ENCODE measurements at places on chromosomes 11 and 22. TPM values are rescaled to one million over a fixed set of nuclear protein-coding genes. Genes with fewer than 3 reads are reported as not detected.

- DNase-seq, result no peak
Measured at GRCh38 chr11:61418136-61418535, 11.6 kb downstream of the CPSF7 start.

- no peak for DNase-seq
Measured at GRCh38 chr11:64084951-64085710, 49.4 kb downstream of the FLRT1 start.

DNA sequence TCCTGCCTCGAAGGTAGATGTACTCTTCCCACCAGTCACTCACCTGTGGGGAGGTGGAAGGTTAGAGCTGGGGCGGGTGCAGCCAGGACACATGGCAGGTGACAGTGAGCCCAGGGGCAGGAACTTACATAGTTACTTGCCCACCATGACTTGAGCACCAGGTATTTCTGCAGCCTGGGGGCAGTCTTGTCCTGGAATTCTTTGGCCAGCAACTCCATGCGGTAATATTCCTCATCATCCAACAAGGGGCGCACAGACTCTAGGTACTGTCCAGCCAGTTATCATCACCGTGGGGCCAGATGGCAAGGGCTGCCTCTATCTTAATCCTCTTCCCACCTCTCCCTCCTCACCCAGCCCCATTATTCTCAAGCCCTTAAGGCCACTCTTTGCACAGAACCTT lies 2.2 kb downstream of the CPT1B start:
- DNase-seq, result no peak

GRCh38 chr11:70080763-70081162 lies 2.6 kb downstream of the ANO1 start:
- DNase-seq, result no peak

DNA sequence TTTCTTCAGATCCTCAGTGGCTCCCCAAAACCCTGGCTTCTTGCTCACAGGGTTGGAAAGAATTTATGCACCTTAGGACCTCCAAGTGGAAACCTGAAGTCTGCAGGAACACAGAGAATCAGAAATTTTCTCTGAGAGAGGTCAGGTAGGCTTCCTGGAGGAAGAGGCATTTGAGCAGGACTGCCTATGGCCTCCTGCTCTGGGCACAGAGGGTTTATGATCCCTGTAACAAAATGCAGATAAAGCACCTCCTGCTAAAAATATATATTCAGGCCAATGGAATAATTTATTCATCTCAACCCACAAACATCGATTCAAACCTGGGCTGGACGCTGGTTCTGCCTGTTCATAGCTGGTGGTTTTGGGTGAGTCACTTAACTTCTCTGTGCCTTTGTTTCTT lies 68.1 kb upstream of the FGF3 start:
- DNase-seq, result no peak

DNA sequence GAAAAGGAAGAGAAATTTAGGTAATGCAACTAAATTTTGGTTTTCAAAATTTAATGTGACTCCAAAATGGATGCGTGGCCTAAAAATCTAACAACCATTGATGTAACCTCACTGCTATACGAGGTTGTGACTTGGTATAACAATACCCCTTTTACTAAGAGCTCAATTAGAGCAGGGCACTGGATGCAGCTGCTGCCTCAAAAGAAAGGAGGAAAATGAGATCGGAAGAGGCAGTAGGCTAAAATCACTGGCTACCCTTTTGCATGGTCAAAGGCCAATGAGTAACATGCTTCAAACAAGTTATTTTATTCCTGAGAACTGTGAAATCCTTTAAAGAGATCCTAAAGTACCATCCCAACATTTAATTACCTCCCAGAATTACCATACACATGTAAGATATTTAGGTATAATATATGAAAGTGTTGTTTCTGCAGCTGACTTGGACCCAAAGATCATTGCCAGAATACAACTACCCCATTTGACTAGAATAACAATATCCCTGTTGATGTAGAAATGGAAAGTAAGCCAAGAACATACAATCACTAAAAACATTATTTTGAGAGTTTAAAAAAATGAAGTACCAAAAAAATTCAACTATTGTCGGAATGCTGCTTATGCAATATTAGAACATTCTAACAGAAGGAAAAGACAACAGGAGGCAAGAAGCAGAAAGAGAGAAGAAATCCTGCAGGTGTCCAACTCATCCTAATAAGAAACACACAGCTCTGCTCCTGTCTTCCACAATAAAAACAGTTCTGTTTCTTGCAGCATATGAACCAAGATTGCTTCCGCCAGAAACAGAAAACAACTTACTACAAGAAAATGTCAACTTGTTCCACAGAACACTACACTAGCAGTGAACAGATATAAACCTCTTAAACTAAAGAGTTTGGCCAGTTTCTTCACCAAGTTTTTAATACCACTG lies 15.0 kb downstream of the SIK3 start:
- no peak for DNase-seq

GRCh38 chr11:69878144-69878883 lies 59.1 kb upstream of the FGF3 start:
- no peak for DNase-seq

DNA sequence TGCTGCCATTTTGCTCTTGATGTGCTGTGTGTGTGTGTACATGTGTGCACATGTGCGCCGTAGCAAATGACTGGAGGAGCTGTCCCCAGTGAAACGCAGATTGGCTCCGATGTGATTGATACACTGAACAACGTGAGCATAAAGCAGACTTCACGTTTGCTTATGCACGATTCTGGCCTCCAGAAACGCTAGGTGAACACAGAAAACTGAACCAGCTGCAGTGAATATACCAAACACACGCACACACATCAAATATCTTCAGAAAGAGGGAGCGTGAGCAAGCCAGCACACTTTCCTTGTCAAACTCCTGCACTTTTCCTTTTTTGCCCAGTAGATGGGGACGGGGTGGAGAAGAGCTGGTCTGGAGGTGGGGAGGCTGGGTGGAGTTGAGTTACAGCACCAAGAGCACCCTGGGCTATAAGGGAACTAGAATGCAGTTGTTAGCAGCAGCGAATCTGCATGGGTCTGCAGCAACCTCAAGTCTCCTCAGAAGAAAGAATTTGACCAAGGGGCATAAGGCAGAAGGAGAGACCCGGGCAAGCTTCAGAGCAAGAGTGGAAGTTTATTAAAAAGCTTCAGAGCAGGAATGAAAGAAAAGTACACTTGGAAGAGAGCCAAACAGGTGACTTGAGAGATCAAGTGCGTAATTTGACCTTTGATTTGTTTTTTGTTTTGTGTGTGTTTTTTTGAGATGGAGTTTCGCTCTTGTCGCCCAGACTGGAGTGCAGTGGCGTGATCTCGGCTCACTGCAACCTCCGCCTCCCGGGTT lies 77.8 kb upstream of the CADM1 start:
- DNase-seq, result no peak

- DNase-seq, result no peak
Measured at GRCh38 chr22:49962012-49962750, 1.6 kb downstream of the PIM3 start.

DNA sequence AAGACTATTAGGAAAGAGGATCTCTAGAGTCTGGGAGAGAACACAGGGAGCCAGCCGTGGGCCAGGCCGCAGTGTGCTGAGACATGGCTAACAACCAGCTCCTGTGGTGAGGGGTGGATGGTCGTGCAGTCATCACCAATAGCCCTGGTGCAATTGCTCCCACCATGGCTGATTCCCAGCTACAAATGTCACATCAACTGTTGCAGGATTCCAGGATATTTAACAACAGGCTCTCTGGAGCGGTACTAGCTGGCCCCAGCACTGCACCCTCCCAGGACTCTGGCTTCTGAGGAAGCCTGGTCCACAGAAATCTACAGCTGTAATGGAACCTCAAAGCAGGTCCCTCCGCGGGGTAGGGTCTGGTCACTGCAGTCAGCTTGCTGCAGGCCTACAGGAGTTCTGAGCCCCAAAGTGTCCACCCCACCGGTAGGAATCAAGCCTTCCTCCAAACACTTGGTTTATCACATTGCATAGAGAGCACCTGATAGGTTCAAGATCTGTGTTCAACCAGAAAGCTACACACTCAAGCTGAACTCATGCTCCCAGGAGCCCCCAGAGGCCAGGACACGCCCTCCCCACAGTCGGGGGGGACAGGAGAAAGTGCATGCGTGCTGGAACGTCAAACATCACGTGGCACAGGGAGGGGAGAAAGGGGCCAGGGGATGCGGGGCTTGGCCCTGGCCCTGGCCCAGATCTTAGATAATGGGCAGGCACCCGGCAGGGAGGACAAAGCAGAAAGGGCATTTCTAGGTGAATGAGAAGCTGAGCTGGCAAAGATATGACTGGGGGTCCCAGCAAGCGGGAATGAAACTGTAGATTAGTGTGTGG lies 609.0 kb downstream of the TBC1D22A start:
- DNase-seq, result no peak

Gene ASCL2
- total RNA-seq, result 1.9 TPM

Gene MSANTD4
- 5.6 TPM for total RNA-seq

Gene CHCHD10
- total RNA-seq, result 8.4 TPM

Gene SOX10
- total RNA-seq, result 0.44 TPM

Gene ARRB1
- total RNA-seq, result 24.8 TPM

All from esophagus squamous epithelium (tissue), 5 donors.